ENCODE measurements at places on chromosomes 1 and 21. TPM values are rescaled to one million over a fixed set of nuclear protein-coding genes. Genes with fewer than 3 reads are reported as not detected.

DNA sequence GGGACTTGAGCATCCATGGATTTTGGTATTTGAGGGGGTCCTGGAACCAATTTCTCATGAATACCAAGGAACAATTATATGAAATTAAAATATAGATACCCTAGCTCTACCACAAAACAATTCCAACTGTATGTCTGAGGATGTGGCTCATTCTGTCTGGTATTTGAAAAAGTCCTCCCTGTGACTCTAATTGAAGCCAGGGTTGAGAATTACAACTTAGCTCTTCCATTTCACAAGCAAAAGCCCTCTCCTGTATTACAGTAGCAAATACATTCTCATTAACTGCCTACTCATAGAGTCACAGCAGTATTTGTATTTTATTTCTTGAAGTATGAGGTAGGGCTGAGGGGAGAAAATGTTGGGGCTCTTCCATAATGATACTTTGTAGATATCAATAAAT lies 187.8 kb upstream of the OLFM3 start:
- H3K36me3 ChIP-seq, result no peaks in the 10 kb centered on the region
- no peak overlapping the region for H3K4me3 ChIP-seq
- H3K27ac ChIP-seq, result no peak overlapping the region
- no peaks in the 10 kb centered on the region for H3K4me1 ChIP-seq

GRCh38 chr1:67791686-67792085 lies 41.6 kb downstream of the GNG12 start:
- no peaks in the 10 kb centered on the region for H3K4me1 ChIP-seq
- H3K27ac ChIP-seq, result no peak overlapping the region
- no peaks in the 10 kb centered on the region for H3K27me3 ChIP-seq
- no peak for DNase-seq
- H3K36me3 ChIP-seq, result no peaks in the 10 kb centered on the region
- H3K4me3 ChIP-seq, result no peak overlapping the region

- DNase-seq, result no peak
- no peaks in the 10 kb centered on the region for H3K36me3 ChIP-seq
- H3K4me1 ChIP-seq, result peaks cover 7% of the 10 kb centered on the region
- H3K27me3 ChIP-seq, result no peaks in the 10 kb centered on the region
- peak overlapping the region; percentile 78 for H3K4me3 ChIP-seq
Observed at GRCh38 chr1:19800076-19800804, 524 bp upstream of the TMCO4 start.

DNA sequence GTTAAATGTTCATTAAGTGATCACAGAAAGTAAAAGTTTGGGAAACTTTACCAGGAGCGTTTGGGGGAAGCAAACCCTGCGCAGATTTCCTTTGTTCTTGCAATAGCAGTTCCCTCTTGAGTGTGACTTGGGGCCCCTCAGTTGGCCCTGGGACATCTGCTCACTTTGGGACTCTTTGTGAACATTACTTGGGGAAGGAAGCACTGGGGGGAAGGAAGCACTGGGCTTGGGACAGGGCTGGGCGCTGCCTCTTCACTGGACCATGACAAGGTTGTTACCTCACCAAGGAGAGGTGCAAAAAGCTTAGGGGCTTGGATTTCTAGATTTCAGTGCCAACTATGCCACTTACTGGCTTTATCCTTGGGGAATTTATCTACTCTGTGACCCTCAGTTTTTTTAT lies 63.5 kb downstream of the ETS2 start:
- no peak for DNase-seq
- H3K36me3 ChIP-seq, result no peaks in the 10 kb centered on the region
- H3K27ac ChIP-seq, result no peak overlapping the region
- H3K4me1 ChIP-seq, result no peaks in the 10 kb centered on the region
- no peaks in the 10 kb centered on the region for H3K27me3 ChIP-seq
- H3K4me3 ChIP-seq, result no peak overlapping the region

DNA sequence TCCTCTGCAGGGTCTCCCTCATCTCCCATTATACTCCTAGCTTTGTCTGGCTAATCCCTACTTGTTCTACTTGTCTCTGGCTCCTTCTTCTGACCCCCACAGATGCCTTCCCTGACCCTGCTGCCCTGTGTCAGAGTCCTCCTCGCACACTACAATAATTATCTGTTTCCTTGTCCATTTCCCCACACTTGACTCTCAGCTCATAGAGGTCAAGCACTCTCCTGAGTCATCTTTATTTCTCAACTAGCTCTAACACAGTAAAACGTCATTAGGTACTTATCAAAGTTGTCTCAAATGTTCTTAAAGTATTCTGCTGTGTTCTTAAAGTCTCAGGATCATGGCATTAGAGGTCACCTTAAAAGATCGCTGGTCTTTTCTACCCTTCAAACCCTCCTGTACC lies 47.1 kb downstream of the C8A start:
- H3K36me3 ChIP-seq, result no peaks in the 10 kb centered on the region
- H3K4me1 ChIP-seq, result no peaks in the 10 kb centered on the region
- no peak for DNase-seq
- H3K27ac ChIP-seq, result no peak overlapping the region

FCGR2B gene
- 99.4 TPM for total RNA-seq

DNA sequence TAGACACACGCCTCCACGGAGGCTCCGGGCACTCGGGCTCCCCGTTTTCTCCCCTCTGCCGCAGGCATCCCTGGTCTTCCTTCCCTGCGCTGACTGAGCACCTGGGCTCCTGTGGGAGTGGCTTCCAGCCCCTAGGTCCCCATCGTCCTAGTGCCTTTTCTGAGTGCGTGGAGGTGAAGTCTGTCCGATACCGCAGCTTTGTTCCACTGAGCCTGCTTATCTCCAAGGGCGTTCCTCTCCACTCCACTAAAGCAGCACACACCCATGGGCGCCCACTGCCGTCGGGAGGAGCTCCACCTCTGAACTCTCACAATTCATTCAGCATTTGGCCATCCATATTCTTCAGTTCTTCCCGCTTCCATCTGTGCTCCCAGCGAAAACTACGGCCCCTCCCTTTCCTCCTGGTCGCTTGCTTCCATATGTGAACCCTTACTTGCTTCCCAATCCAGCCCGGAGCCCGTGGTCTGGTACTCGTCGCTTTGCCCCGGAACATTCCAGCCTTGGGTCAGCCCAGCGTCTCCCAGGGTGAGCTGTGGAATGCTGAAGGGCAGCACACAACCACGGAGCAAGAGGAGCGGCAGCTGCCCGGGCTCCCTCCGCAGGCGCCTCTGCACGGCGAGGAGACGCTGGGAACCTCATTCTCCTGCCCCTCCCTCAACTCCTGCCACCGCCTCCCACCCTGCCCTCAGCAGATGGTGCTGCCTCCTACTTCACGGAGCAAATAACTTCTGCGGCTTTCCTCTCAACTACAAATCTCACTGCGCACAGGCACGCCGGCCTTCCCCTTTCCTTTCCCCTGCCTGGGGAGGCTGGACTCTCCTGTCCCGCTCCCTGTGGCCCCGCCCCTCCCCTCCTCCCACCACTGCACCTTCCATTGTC lies 27.5 kb downstream of the ATP8B2 start:
- H3K27me3 ChIP-seq, result no peaks in the 10 kb centered on the region
- no peak for DNase-seq
- peak overlapping the region; percentile 18 for H3K4me3 ChIP-seq
- H3K27ac ChIP-seq, result no peak overlapping the region
- H3K4me1 ChIP-seq, result peaks cover 10% of the 10 kb centered on the region
- H3K36me3 ChIP-seq, result no peaks in the 10 kb centered on the region

IGSF5 gene
- total RNA-seq, result not detected

DNA sequence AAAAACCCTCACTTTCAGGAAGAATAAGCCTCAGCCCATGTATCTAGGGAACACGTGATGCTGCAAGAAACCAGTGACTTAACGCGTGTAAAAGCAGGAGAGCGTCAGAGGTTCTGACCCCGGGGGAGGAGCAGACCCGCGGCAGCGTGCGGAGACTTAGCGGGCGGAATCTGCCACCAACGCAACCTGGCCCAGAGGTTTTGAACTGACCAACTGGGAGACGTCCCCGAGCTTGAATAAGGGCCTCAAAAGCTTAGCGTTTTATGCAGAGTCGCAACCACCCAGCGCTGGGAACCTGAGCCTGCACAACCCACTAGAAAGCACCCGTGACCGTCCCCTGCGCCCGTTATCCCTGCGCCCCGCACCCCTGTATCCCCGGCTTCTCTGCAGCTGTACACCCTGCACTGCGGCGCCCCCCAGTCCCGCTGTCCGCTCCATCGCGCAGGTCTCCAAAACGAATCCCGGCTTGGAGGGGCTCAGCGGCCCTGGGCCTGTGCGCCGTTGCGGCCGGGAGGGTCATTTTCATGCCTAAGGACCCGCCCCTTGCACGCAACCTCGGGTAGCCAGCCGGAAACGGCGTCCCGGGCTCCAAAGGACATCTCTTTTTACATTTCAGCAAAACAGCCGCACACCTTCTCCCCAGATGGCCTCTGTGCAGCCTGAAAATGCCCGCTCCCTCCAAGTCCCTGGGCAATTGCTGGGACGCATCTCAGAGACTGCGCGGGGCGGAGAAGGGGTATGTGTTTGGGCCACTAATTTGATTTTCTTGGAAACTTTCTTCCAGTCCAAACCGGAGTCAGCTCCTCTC lies 29.4 kb upstream of the TRIM17 start:
- no peak overlapping the region for H3K27ac ChIP-seq
- H3K4me3 ChIP-seq, result peak overlapping the region; percentile 47
- DNase-seq, result no peak
- no peaks in the 10 kb centered on the region for H3K36me3 ChIP-seq
- peaks cover 2% of the 10 kb centered on the region for H3K27me3 ChIP-seq

DNA sequence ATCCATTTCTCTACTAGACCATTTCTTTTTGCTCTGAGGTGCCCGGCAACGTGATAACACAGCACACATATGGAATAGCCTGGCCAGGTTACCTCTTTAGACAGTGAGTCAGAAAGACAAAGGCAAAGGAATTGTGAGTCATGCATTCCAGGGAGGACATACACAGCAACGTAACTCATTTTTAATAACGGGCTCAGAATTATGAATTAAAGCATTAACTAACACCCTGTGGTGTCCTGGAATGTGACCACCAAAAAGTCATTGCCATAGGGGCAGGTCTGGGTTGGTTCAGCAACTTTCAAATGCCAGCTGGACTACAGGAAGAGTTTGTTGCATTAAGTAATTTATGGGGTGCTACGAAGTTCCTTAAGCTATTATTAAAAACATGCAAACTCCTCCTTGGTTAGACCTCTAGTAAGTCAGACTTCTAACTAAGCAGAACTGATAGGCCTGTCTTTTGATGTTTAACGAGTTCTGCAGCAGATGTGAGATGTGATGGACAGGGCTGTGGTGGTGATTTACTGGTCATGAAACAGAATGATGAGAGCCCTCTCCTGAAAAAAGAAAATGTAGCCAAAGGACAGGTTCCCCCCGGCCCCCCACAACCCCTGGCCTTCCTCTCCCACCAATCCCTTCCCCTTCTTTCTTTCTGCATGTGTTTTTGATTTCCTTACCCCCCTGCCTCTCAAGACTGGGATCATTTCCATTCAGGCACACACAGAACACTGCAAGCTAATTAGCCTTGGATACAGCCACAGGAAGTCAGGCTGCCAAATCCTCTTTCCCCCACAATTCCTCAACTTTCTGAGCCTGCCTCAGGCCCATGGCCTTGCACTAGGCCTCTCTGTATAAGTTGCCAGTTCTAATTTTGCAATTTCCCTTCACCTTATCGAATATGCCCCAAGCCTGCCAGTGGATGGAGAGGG lies 88.9 kb upstream of the HAO2 start:
- no peaks in the 10 kb centered on the region for H3K36me3 ChIP-seq
- H3K4me3 ChIP-seq, result no peak overlapping the region
- no peaks in the 10 kb centered on the region for H3K4me1 ChIP-seq
- H3K27ac ChIP-seq, result no peak overlapping the region
- no peaks in the 10 kb centered on the region for H3K27me3 ChIP-seq

DNA sequence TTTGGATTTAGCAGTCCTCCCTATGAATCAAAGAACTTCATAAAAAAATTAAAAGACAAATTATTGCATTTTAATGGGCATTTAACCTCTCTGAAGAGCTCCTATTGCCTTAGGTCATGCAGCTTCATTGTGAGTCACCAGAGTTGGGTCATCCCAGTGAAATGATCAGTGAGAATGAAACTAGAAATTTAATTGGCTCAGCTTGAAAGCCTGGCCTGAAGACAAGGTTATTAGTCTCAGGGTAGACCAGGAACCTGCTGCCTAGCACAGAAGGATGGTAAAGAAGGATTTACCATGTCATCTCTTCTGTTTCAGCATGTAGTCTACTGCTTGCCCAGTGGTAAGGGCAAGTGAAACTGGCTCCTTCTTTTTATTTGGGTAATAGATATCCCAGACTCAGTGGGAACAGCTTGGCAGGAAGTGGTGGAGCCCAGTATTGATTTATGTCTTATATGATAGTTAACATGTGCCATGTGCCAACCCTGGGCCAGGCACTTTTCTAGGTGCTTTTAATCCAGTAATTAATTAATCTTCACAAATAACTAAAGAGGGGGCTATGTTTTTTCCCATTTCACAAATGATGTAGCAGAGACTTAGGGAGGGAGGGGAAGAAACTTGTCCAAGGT lies 23.6 kb downstream of the LAMC2 start:
- H3K27ac ChIP-seq, result no peak overlapping the region
- no peaks in the 10 kb centered on the region for H3K36me3 ChIP-seq
- H3K27me3 ChIP-seq, result no peaks in the 10 kb centered on the region

- no peaks in the 10 kb centered on the region for H3K27me3 ChIP-seq
- H3K27ac ChIP-seq, result no peak overlapping the region
- no peak overlapping the region for H3K4me3 ChIP-seq
- H3K4me1 ChIP-seq, result peaks cover 7% of the 10 kb centered on the region
- DNase-seq, result no peak
- no peaks in the 10 kb centered on the region for H3K36me3 ChIP-seq
Observed at GRCh38 chr1:199064971-199065370, 426.1 kb downstream of the PTPRC start.

SLC6A9 gene
- 1.4 TPM for total RNA-seq

ARHGEF2 gene
- total RNA-seq, result 113 TPM

All from GM12878 (cell line).